HFF-Myc (cell line): ENCODE measurements at places on chromosomes 7 and 10.

DNA sequence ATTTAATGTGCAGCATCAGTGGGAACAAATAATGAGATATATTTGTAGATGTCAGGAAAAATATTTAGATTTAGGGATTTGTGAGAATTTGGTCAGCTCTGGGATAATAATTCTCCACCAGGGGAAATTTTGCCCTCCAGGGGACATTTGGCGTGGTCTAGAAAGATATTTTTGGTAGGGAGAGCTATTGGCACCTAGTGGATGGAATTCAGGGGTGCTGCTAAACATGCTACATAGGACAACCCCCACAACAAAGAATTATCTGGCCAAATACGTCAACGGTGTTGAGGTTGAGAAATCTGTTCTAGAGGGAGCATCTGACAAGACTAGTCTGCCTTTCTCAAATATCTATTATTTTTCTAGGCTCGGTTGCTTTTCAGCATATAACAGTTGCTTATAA, 2.1 kb downstream of the ADK start:
- no peak for DNase-seq

DNA sequence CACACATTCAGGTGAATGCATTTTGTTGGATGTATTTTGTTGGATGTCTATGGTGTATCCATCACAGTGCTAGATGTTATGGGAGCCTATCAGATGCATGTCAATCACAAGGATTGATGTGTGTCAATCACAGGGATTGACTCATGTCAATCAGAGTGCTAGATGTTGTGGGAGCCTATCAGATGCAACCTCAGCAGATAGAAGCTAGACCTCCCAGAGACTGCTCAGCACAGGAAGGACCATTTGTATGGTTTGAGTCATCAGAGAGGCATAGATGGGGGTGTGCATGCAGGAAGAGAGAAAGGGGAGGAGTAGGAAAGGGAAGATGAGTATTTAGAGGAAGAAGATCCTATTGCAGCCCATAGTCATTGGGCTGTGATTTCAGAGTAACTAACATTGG, 48.3 kb upstream of the PITRM1 start:
- no peak for DNase-seq

DNA sequence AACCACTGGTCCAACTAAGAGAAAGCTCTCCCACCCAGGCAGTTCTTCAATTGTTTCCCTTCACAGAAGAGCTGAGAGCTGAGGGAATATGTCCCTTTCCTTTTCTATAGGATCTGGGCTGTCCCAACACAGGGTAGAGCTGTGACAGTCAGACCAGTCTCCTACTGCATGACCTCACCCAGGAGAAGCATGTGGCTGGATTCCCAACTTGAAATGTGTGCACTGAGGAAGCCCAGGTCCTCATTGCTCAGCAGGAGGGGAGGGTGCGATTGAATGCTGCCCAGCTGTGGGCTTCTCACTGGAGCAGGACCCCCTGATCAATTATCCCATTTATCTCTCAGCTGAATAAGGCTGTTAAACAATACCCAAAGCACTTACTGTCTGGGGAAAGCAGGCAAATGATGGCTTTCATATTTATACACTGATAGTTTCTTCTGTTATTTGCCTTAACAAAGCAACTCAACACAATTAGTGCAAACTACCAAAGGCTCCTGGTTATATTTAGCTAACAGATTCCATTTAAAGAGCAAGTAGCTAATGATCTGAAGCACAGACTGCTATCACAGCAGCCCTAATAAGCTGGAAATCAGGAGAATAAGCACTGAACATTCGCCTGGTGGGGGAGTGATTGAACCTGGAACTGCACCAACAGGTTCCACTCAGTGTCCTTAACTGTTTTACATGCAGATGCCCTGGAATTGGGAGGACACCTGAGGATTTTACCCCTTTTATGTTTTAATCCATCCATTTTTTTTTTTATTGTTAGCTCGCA, 508.8 kb downstream of the CCSER2 start:
- DNase-seq, result no peak

GRCh38 chr7:22582863-22583622, 83.1 kb upstream of the STEAP1B start:
- DNase-seq, result peak; percentile 96

GRCh38 chr7:140034421-140034820, 28.3 kb downstream of the PARP12 start:
- DNase-seq, result no peak

DNA sequence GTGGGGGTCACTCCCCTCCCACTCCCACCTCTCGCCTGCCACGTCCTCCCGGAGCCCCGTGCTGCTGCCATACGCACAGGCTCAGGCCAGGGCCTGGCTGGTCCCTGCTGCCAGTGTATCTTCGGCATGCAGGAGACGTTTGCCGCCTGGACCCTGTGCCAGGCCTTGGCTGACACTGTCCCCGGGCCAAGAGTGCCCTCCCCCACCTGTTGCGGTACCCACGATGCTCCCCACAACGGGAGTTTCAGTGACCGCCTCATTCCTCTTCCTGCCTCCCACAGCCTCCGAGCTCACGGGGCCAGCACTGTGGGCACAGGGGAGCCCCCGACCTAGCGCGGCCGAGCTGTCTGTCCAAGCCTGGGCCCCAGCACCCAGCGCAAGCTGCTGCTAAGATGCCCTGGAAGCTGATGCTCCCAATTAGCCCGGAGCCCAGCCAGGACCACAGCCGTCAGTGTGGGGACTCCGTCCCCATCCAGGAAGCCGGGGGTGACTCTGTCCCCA, 7.4 kb downstream of the TTYH3 start:
- no peak for DNase-seq

DNA sequence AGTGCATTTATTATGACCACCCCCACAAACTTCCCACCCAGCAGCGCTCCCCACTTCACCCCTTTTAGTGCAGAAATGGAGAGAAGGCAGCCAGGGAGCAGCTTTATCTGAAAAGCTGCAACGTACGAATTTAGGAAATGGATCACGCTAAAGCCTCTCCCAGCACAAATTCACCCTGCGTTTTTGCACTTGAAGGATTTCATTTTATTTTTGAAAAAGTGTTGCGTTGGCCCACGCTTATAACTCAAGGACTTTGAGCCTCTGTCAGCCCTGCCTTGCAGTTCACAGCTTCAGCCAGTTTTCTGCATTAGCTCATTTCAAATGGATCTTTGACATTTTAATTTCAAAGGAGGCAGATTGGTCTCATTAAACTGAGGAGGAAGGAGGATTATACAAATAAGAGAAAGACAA, 556.1 kb downstream of the KCNMA1 start:
- DNase-seq, result no peak

GRCh38 chr7:84913731-84914130, 273.1 kb downstream of the SEMA3D start:
- DNase-seq, result no peak

GRCh38 chr7:139643951-139644585, 120.6 kb downstream of the CLEC2L start:
- no peak for DNase-seq

DNA sequence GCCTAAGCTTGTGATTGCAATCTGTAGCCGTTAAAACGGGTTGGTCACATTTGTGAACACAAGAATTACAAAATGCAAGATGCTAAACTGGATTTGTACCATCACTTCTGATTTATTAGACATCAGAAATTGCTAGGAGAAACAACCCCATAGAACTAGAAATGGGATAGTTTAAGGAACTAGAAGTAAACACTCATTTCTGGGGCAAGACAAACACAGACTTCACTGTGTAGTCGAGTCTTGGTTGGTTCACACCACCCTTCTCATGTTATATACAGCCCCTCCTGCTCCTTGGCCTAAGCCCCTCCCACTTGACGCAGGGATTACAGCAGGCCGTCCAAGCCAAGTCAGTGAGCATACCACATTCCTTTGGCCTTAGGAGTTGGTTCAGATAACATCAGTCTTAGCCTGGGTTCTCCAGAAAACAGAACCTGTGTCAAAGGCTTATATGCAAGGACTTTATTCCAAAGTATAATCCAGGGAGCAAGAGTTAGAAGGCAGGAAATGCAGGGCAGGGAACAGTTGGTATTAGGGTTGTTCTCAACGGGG, 2.0 kb upstream of the NRAP start:
- no peak for DNase-seq

GRCh38 chr7:124088590-124088989, 55.7 kb upstream of the TMEM229A start:
- no peak for DNase-seq

GRCh38 chr7:137343281-137343841, at the start of gene PTN:
TSS of gene PTN (minus strand) at chr7:137343733. CDS start at chr7:137254973, 88,760 bp downstream.
- peak; percentile 37 for DNase-seq

- no peak for DNase-seq
Measured at GRCh38 chr7:130896898-130897514, 163.0 kb upstream of the KLF14 start.

DNA sequence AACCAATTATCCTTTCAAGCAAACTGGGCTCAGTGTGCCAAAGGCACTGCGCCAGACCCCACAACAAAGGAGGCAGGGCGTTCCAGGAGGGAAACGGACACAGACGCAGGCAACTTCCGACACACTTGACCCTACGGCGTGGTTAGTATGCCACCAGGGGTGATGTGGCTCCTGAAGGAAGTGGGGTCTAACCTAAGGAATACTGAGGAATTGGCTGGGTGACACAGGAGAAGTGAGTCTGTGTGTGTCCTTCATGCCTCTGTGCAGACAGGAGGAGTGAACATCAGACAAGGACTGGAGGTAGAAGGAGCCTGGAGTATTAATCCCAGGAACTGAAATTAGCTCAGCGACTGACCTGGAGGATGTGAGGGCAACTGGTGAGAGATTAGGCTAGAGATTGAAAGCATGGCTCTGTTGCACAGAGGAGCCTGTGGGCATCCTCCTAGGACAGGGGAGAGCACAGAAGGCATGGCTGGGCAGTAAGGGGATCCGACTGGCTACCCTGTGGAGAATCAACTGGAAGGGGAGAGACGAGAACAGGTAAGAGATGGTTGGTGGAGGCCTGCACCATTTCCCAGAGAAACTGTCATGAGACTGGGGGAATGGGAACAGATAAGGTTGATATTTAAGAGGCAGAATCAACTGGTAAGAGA, 27.8 kb downstream of the GSDME start:
- DNase-seq, result no peak

- no peak for DNase-seq
Measured at GRCh38 chr7:129768614-129769399, 157.3 kb downstream of the NRF1 start.

GRCh38 chr10:101814466-101815071, 3.7 kb downstream of the OGA start:
- no peak for DNase-seq

- DNase-seq, result no peak
Measured at GRCh38 chr7:27193335-27194001, 6.4 kb downstream of the HOXA13 start.

DNA sequence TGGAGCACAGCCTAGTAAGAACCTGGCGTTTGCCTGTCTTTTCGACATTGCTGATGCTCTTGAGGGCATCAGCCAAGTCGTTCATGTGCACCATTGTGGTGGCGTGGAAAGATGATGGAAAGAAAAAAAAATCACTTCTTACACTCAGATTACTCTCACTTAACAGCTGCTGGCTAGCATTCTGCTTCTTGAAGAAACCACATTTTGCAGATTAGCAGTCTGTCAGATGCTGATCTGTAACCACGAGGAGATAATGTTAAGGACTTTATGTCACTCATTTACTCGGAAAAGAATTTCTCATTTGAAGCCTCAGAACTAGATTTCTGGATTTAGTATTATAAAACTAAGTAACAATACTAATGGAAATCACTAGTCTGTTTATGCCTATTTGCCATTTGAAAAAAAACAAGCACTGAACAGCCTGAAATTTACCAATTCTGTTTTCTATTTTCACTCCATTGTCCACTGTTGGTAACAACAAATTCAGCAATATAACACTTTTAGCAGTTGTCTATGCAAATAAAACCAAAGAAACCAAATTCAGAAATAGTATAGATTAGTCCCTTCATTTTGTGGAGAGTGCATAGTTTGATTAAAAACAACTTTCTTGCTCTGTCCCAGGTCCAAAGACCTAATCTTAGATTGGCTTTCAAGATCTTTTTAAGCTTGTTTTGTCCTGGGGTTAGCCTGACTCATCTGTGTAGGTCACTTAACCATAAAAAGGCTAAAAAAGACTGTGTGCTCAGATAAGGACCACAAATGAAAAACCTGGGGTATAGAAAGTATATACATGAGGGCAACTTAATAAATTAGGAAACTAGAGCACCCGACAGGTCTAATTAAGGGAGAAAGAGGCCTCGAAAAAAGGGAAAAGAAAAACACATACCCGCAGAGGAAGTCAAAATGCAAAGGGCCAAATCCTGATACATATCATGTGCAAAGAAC, 67.5 kb downstream of the NT5C2 start:
- DNase-seq, result no peak

DNA sequence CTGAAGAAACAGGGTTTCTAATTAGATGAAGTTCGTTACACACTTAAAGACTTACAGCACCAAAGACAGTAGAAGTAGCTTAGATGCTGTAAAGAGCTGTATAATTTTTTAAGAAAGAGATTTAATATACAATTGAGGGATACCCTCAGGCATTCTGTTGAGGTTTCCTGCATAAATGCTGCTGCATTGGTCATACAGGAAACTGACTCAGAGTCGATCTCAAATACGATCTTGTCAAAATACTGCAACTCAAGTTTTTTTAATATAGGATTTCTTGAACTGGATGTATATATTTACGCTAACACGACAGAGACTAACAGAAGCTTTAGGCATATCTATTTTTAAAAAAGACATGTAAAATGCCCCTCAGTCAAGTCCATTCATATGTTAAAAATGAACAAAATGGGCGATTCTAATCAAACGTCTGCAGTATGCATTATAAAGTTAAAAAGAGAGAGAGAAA, 2.4 kb upstream of the ARID5B start:
- no peak for DNase-seq

GRCh38 chr7:24419511-24419910, 135.5 kb downstream of the NPY start:
- DNase-seq, result no peak

GRCh38 chr7:6117533-6117932, 86.4 kb downstream of the ANKRD61 start:
- no peak for DNase-seq

GRCh38 chr7:116583653-116584052, 58.8 kb downstream of the CAV1 start:
- no peak for DNase-seq

GRCh38 chr10:94043431-94043990, 49.8 kb downstream of the PLCE1 start:
- no peak for DNase-seq
